ENCODE measurements at places on chromosomes 5 and 9. TPM values are rescaled to one million over a fixed set of nuclear protein-coding genes. Genes with fewer than 3 reads are reported as not detected.

GRCh38 chr5:142078221-142078620 lies 30.4 kb upstream of the NDFIP1 start:
- DNase-seq, result no peak
- H3K27me3 ChIP-seq, result no peaks in the 10 kb centered on the region
- H3K36me3 ChIP-seq, result no peaks in the 10 kb centered on the region
- H3K27ac ChIP-seq, result no peak overlapping the region
- H3K4me3 ChIP-seq, result no peak overlapping the region

MRPS30 gene
- polyA plus RNA-seq, result 17.6 TPM

- DNase-seq, result no peak
- no peaks in the 10 kb centered on the region for H3K4me1 ChIP-seq
- no peaks in the 10 kb centered on the region for H3K27me3 ChIP-seq
- H3K27ac ChIP-seq, result no peak overlapping the region
- H3K36me3 ChIP-seq, result no peaks in the 10 kb centered on the region
- H3K4me3 ChIP-seq, result no peak overlapping the region
Observed at GRCh38 chr5:32645246-32645645, 59.9 kb downstream of the SUB1 start.

DNA sequence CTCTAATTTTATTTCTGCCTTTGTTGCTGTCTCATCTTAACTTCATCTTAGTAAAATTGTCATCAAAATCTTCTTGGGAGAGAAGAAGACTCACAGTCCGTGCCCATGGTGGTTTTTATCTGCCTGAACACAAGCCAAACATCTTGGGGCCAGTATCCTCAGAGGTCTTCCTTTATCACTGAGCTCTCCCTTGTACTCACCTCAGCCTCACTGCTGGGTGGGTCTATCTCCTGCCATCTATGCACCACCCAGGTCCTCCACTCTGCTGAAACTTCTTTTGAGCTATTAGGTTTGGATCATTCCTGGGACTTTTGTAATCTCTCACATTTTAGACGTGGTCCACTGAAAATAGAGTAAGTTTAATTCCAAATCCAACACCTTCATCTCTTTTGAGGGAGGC lies 116.3 kb upstream of the EPB41L4A start:
- no peak for DNase-seq
- H3K27ac ChIP-seq, result no peak overlapping the region
- H3K4me1 ChIP-seq, result peaks cover 14% of the 10 kb centered on the region
- H3K4me3 ChIP-seq, result no peak overlapping the region

NUTM2G gene
- polyA plus RNA-seq, result not detected

SPATA31C1 gene
- polyA plus RNA-seq, result not detected

TAF11L10 gene
- not detected for polyA plus RNA-seq

SELENOP gene
- 83.5 TPM for polyA plus RNA-seq

NUDT12 gene
- 11.6 TPM for polyA plus RNA-seq

DNA sequence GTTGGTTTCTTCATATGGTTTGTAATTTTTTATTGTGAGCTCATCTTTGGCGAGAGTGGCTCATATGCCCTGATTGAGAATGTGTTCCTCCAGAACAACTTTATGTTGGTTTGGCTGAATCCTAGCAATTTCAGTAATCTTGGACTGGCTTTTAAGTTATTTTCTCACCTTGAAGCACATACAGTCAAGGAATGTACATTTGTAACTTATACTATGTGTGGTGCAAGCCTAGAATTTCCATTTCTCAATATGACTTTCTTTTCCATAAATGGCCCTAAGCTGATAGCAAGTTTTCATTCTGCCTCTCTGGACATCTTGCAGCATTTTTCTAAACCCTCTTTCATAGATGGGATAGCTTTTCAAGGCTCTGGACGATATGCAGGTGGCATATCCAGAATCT lies 247.5 kb downstream of the DOCK8 start:
- H3K36me3 ChIP-seq, result no peaks in the 10 kb centered on the region
- no peak overlapping the region for H3K27ac ChIP-seq
- no peak for DNase-seq

DNA sequence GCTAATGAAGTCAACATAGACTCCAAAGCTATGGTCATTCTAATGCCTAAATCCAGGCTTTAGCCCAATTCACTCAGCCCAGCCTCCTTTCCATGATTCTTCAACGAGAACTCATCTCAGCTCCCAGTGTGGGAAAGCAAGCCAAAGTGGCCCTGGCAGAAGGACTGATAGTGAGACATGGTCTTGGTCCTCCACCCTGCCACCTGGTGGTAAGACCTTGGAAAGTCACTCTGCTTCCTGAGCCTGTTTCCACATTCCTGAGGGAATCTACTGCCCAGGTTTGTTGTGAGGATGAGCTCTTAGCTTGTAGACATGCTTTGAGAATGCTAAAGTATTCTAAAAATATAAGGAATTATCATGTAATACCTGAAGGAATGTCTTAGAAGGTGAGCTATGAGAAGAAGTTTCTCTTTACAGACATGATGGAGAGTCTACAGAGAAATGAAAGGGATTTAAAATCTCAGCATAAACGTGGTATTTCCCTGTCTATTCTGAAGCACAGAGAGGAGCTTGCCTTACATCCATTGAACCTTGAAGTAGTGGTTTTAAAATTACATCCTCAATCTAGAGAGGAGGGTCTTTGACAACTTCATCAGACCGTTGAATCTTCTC lies 173.5 kb downstream of the TRIM32 start:
- DNase-seq, result peak; percentile 70
- H3K36me3 ChIP-seq, result no peaks in the 10 kb centered on the region
- no peak overlapping the region for H3K27ac ChIP-seq
- H3K4me1 ChIP-seq, result no peaks in the 10 kb centered on the region
- H3K27me3 ChIP-seq, result no peaks in the 10 kb centered on the region

DNA sequence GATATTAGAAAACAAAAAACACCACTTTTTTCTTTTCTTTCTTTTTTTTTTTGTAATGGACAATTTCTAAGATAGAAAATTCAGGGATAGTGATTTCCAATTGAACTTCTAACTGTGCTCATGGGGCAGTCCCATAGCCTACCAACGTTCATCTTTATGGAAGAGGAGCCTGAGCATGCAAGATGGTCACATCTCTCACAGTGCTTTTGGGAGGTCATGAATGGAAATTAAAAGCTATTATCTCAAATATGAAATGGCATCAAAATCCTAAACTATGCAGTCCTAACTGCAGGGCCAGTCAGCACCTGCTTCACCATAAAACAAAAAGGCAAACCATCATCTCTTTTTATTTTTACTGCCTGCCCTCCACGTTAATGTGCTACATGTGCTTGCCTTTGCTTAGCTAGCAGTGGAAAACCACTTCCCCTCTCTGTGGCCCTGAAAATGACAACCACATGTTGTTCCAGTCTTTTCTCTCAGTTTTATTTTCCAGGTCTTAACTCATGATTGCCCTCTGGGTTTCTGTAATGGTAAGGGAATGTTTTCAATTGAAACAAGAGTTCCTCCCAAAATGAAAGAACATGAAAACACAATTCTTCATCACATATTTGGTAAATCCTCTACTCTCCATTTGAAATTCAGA lies 16.7 kb downstream of the IFNB1 start:
- no peaks in the 10 kb centered on the region for H3K27me3 ChIP-seq
- peak; percentile 18 for DNase-seq

GRCh38 chr5:38453921-38454320 lies 102.5 kb downstream of the LIFR start:
- no peak overlapping the region for H3K4me3 ChIP-seq
- DNase-seq, result no peak
- no peaks in the 10 kb centered on the region for H3K4me1 ChIP-seq
- peaks cover 27% of the 10 kb centered on the region for H3K27me3 ChIP-seq

DNA sequence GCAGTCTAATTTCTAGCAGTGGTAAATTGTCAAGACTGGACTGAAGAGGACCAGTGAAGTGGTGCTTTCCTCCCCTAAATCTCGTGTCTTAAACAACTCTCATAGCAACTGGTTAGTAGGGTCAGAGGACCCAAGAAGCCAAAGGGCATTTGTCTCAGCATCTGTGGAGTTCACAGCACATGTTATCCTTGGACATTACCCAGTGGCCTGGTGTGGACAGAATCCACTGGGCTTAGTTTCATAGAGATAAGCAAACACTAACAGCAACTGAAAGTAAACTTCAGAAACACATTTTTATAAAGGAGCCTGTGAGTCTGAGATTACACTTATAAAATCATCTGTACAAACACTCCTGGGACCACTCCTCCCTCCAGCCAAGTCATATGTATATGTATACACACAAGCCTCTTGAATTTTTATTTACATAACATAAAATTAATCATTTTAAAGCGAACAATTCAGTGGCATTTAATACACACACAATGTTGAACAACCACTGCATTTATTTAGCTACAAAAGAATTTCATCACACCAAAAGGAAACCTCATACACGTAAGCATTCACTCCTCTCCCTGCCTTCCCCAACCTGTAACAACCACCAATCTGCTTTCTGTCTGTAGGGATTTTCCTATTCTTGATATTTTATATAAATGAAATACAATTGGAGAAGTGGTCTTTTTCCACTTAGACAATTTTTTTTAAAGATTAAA lies 457.8 kb downstream of the RASEF start:
- H3K4me1 ChIP-seq, result peaks cover 38% of the 10 kb centered on the region
- peak; percentile 69 for DNase-seq
- H3K4me3 ChIP-seq, result no peak overlapping the region
- H3K27me3 ChIP-seq, result no peaks in the 10 kb centered on the region
- no peak overlapping the region for H3K27ac ChIP-seq

C5orf63 gene
- polyA plus RNA-seq, result 4.7 TPM

DNA sequence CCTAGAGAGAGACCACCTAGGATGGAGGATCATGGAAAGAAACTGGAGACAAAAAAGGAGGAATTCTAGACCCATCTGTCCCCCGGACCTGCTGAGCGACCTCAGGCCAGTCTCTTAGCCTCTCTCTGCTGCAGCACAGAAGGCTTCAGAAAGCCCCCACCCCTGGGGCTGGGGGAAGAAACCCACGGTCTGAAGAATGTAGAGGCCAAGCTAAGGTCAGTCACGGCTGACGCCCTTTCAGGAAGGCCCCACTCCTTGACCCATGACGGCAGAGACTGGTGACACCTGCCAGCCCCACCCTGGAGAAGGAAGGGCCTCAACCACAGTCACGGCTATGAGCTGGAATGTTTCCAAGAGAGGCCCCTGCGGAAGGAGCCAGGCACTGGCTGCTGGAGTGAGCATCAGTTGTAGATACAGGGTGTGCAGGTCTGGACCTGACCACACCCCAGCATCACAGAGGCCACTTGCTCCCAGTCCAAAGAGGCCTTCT lies 120.5 kb upstream of the BOD1 start:
- H3K27me3 ChIP-seq, result peaks cover 5% of the 10 kb centered on the region
- H3K4me3 ChIP-seq, result no peak overlapping the region
- H3K27ac ChIP-seq, result no peak overlapping the region
- H3K4me1 ChIP-seq, result no peaks in the 10 kb centered on the region
- H3K36me3 ChIP-seq, result no peaks in the 10 kb centered on the region

GRCh38 chr5:57209316-57210040 lies 35.6 kb downstream of the GPBP1 start:
- H3K36me3 ChIP-seq, result peaks cover 7% of the 10 kb centered on the region
- no peak for DNase-seq
- H3K4me1 ChIP-seq, result peaks cover 9% of the 10 kb centered on the region
- H3K27me3 ChIP-seq, result no peaks in the 10 kb centered on the region
- no peak overlapping the region for H3K27ac ChIP-seq

Measured in stomach (tissue), 19 donors.